ENCODE measurements at places on chromosomes 3 and 15.

DNA sequence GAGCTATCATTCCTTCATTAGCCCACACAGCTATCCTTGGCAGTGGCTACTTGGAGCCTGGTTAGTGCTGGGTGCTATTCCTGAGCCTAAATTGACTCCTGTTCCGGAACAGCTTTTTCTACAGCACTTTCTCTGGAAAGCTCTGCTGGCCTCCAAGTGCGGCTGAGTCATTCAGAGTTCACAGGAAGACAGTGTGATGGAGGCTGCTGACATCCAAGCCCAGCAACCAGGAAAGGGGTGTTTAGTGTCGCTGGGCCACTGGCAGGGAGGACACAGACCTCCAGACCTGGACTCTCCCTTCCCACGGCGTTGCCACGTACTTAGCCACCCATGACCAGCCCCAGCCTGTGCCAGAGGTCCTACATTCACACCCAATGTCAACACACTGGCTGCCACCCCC is 28.7 kb downstream of the CACNA2D2 start:
- no peak for DNase-seq

DNA sequence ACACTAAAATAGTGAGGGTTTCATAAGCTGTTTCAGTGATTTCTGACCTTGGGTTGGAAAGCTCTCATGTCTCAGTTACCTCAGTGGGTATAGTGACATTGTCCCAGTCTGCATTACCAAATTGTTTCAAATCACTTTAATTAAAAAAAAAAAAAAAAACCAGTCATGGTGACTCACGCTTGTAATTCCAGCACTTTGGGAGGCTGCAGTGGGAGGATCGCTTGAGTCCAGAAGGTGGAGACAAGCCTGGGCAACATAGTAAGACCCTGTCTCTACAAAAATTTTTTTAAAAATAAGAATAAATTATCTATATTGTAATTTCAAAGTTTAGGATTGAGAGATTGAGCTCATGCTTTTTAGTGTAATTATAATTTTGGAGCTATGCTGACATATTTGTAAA is 78.0 kb downstream of the MBNL1 start:
- DNase-seq = no peak

GRCh38 chr3:145251311-145251710 is 909.7 kb downstream of the PLOD2 start:
- DNase-seq = no peak

GRCh38 chr3:82274897-82275296 is 513.5 kb upstream of the GBE1 start:
- DNase-seq = no peak

DNA sequence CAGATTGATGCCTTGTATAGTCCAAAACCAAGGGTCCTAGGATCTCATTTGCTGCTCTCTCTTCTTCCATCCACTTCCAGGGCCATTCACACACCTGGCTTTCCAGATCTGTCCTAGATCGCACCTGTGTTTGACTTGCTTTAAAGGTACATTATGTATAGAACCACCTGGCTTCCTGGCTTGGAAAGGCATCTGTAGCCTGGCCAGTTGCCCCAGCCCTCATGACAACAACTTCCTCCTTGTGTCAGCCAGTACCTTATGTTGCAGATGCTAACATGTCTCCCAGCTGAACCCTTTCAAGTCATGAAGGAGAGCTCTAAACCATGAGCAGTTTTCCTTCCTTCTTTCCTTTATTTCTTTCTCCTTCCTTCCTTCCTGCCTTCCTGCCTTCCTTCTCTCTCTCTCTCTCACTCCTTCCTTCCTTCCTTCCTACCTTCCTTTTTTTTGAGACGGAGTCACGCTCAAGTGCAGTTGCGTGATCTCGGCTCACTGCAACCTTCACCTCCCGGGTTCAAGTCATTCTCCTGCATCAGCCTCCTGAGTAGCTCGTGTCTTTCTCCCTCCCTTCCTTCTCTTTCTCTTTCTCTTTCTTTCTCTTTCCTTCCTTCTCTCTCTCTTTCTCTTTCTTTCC is 2.5 kb upstream of the HTR3C start:
- DNase-seq = no peak

DNA sequence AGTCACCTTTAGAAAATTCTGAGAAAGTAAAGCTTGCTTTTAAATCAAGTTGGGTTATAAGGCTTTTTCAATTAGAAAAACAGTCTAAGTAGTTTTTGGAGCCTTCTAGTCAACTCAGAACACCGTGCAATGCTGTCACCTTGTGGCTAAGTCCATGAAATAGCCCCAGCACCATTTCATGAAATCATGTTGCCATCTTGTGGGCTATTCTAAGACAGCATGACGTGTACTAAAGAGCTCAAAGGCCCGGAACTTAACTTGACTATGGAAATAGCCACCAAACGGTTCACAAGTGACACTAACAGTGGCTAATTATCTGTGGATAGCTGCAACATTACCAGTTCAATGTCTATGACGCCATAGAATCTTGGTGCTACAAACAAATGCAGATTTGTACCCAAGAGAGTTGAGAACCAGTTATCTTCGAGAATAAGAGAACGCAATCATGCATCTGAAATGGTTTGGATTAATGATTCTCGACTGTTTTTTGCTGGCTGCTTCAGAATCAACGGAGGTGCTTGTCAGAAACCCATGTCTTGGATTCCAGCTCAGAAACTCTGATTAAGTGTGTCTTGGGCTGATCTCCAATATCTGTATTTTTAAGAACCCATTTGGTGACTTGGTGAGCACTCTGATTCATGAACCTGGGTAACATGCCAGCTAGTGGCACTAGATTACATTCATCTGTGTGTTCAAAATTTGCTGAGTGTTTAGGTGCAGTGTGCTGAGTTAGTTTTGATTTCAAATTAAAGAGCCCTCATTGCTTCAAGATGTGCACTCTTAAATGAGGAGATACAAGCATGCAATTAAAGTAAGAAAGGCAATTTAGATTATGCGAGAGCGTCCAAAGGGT is 111.2 kb upstream of the MCTP2 start:
- peak; percentile 5 for DNase-seq

- no peak for DNase-seq
Observed at GRCh38 chr15:41331833-41332193, 578 bp downstream of the OIP5 start.

All from stimulated activated CD8-positive, alpha-beta memory T cell treated with anti-CD3 and anti-CD28 coated beads, Interleukin-7, amount 100 ng/mL, for 4 hours (primary cell).